Stimulated activated CD4-positive, alpha-beta T cell treated with anti-CD3 and anti-CD28 coated beads, Interleukin-4, amount 100 ng/mL, for 1 hour (primary cell): ENCODE measurements at places on chromosomes 1 and 21.

GRCh38 chr1:21550097-21550496 is 40.9 kb downstream of the ALPL start:
- DNase-seq: no peak

DNA sequence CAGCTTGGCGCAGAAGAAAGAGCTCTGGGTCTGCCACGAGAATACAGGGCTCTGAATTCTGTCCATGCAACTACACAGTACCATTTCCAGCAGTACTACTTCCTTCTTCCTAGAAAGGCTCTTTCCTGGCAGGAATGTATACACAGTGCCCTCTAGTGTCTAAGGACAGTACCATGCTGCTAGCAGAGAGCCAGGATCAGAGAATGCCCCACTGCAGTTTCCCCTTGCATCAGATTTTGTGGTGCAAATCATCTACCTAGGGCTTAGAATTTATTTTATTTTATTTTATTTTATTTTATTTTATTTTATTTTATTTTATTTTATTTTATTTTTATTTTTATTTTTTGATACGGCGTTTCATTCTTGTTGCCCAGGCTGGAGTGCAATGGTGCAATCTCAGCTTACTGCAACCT is 50.8 kb downstream of the PAX7 start:
- no peak for DNase-seq

- peak; percentile 65 for DNase-seq
Observed at GRCh38 chr1:6490181-6491080, 1.0 kb downstream of the PLEKHG5 start.

GRCh38 chr1:176919386-176920378 is 244.8 kb downstream of the ASTN1 start:
- DNase-seq: no peak

DNA sequence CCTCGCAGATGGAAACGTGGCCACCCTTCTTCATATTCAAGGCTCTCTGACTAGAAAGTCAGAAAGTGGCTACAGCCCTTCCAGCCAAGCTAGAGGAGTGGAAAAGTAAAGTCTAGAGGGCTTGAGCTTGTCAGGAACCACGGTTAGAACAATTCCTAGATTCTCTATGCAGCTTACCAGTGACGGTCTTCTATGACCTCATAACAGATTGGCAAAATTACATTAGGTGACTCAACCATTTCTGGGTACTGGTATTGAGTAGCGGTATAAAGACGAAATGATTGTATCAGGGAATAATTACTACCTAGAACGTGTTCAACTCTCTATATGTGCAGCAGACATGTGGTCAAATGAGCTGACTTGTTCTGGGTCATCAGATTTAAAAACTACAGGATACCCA is 155.0 kb upstream of the RUNX1 start:
- DNase-seq: no peak

DNA sequence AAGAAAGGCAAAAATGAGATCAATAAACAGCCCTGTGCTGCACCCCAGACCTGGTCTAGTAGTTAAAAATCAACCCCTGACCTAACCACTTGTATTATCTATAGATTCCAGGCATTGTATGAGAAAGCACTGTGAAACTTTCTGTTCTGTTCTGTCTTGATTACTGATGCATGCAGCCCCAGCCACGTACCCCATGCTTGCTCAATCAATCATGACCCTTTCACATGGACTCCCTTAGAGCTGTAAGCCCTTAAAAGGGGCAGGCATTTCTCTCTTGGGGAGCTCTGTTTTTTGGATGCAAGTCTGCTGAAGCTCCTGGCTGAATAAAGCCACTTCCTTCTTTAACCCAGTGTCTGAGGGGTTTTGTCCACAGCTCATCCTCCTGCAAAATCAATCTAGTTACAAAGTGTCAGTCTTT is 24.2 kb upstream of the CD34 start:
- DNase-seq: no peak

- DNase-seq: no peak
Observed at GRCh38 chr1:85091671-85092280, 43.5 kb upstream of the MCOLN3 start.

GRCh38 chr1:74686928-74687327 is 13.3 kb upstream of the ERICH3 start:
- no peak for DNase-seq

- DNase-seq: no peak
Observed at GRCh38 chr1:20355101-20355827, 64.6 kb downstream of the VWA5B1 start.
